GM13976 (cell line): ENCODE measurements at places on chromosomes 4 and X.
A peak's percentile ranks its signal among the peaks of the same experiment; 100 is the strongest.

- DNase-seq, result peak; percentile 65
These were observed 18.6 kb downstream of the TRIM2 start for GRCh38 chr4:153222707-153223426.

- DNase-seq, result peak; percentile 11
These were observed 35.0 kb downstream of the NUDT11 start for GRCh38 chrX:51461053-51462044.

GRCh38 chrX:45758319-45758718, 557.6 kb upstream of the DIPK2B start:
- DNase-seq, result no peak

GRCh38 chrX:111447298-111447697, 35.3 kb upstream of the DCX start:
- DNase-seq, result peak; percentile 3

DNA sequence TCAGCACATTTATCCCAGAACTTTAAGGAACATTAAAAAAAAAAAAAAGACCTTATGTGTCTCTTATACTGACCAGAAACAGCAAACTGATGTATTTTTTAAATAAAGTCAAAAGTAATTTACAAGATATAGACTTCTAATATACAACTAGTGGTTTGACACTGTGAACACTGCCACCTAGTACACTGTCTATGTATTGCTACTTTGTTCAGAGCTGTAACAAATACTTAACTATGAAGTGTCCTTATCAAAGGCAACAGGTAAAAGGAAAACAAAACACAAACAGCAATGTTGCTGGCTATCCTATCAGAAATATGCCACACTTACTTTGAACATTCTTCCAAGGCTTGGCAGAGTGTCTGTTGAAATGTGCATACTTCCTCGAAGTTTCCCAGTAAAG, 60.4 kb downstream of the CD40LG start:
- DNase-seq, result no peak

DNA sequence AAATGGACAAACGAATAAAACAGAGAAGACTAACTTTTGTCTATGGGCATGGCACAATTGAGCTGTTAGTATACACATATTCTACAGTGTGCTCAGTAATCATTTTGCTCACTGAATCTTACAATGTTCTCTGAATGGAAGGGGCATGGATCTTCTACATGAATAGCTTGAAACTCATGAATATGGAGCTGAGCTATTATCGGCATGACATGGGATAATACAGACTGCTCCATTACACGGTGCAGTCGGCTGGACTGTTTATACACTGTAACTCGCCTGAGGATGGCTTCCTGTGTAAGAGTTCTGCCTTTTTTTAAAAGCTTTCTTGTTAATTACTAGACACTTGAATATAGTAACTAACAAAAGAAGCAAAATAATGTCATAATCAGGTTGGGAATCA, 368.5 kb upstream of the MAD2L1 start:
- DNase-seq, result no peak

DNA sequence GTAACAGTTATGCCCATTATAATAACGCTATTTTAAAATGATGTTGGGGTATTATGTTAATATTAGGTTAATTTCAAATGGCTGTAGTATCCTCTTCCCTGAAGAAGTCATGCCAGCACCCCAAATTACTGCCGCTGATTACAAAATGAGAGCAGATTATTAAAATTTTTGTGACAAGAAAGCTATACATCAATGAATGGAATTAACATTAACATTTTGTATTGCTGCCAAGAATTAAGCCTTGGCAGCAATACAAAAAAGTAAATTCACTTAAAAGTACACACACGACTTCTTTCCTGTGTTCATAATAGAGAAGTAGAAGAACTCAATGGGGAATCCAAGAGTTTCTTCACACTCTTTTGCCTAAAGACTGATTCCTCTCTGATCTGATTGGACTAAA, 482.8 kb downstream of the STIM2 start:
- no peak for DNase-seq

GRCh38 chr4:152951348-152951747, 15.2 kb downstream of the FHDC1 start:
- no peak for DNase-seq

DNA sequence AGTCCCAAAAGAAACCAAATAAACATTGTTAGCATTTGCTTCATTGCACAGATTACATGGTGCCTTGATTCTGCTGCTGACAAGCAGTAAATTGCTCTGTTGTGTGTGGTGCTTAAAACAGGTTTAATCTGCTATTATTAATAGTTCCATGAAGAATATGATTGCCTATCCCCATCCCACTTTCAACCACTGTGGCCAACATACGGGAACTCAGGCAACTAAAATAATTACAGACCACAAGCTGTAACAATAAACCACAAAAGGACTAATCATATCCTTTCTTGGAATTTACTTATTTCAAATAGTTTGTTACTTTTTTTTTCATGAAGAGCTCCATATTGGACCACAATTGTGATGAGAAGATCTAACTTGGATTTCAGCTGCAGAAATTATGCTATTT, 131.5 kb downstream of the PACRGL start:
- no peak for DNase-seq

- no peak for DNase-seq
These were observed 732.1 kb downstream of the STIM2 start for GRCh38 chr4:27592738-27593137.

DNA sequence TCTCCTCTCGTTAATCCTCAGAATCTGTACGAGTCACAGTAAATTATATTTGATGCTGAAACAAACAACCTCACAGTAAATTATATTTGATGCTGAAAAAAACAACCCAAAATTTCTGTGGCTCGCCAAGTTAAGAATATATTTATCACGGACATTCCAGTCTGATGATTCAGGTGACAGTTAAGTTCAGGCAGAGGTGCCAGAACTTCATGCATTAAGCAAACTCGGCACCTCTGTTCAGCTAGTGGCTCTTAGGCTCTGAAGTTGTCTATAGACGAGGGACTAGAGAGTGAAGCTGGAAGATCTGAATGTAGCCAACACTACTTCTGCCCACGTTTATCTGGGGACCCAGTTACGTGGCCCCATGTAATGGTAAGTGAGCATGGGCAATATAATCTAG, 132.2 kb upstream of the AGA start:
- DNase-seq, result no peak

GRCh38 chr4:124035364-124036041, 638.9 kb downstream of the SPRY1 start:
- DNase-seq, result no peak

DNA sequence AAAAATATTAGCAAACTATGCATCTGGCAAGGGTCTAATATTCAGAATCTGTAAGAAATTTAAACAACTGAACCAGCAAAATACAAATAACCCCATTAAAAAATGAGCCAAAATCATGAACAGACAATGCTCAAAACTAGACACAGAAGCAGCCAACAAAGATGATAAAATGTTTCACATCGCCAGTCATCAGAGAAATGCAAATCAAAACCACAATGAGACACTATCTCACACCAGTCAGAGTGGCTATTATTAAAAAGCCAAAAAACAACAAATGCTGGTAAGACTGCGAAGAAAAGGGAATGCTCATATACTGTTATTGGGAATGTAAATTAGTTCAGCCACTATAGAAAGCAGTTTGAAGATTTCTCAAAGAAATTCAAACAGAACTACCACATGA, 201.3 kb upstream of the CPEB2 start:
- no peak for DNase-seq
